Breast epithelium (tissue), 4 donors: ENCODE measurements at places on chromosomes 6 and 20. TPM values are rescaled to one million over a fixed set of nuclear protein-coding genes. Genes with fewer than 3 reads are reported as not detected.

DNA sequence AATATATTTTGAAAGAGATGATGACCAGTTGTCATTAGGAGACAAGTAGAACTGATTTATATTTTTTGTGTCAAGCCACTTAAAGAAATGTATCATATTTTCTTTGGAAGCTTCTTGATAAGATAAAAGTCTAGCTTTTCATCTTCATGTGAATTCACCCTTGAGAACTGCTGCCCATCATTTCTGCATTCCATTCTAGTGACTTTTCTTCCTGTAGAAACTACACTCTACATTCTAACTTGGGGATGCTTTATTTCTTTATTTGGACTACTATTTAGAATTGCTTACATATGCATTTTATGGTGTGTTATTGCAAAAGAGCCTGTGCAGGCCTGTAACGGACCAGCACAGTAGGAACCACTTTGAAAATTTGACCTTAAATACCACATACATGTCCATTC lies 335.0 kb upstream of the KCNQ5 start:
- H3K36me3 ChIP-seq = no peaks in the 10 kb centered on the region
- H3K27ac ChIP-seq = no peak overlapping the region
- no peak overlapping the region for H3K4me3 ChIP-seq
- H3K27me3 ChIP-seq = no peaks in the 10 kb centered on the region

Gene BTNL2
- not detected for total RNA-seq

GRCh38 chr20:35772563-35773058 lies 796 bp downstream of the PHF20 start:
- no peaks in the 10 kb centered on the region for H3K36me3 ChIP-seq
- DNase-seq = no peak
- H3K27me3 ChIP-seq = no peaks in the 10 kb centered on the region

DNA sequence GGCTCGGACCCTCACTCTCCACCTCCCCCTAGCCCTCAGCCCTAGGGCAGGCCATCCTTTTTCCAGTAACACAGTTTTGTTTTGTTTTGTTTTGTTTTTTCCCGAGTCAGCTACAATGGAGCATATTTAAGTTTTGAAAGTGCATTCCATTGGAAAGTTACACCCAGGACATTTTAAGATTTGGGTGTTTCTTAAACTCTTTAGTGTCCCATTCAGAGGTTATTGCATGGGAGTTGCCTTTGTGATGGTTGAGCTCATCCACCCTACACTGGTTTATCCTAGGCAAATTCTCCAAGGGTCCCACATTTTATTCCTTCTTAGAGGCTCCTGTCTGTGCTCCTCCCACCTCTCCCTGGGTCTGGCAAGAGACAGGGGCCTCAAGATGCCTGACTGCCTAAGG lies 58.9 kb downstream of the THBS2 start:
- H3K4me3 ChIP-seq = no peak overlapping the region
- peak overlapping the region; percentile 12 for H3K27ac ChIP-seq
- no peaks in the 10 kb centered on the region for H3K36me3 ChIP-seq
- no peaks in the 10 kb centered on the region for H3K4me1 ChIP-seq
- no peaks in the 10 kb centered on the region for H3K27me3 ChIP-seq

DNA sequence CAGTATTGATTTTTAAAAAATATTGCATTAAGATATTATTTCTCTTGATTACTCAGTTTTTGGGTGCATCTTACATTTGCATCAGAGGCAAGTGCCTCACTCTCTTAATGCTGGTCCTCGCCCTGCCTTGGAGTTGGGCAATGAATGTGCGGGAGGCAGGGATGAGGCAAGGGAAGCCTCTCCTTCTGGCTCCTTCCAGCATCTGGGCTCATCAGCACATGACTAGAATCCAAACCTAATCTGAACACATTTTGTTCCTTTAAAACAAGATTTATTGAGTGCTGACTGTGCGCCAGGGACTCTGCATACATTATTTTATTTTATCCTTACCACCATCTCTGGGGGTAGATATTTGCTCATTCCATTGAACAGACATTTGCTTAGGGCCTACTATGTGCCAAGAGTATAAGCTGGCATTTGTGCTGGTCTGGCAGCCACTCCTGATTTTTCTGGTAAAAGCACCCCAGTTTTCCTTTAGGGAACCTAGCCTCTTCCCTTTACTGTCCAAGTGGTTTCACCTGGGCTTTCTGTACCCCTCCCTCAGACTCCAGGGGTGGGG lies 71.9 kb upstream of the ZNFX1 start:
- H3K27ac ChIP-seq = no peak overlapping the region
- no peaks in the 10 kb centered on the region for H3K4me1 ChIP-seq
- H3K4me3 ChIP-seq = no peak overlapping the region
- H3K36me3 ChIP-seq = no peaks in the 10 kb centered on the region

- no peaks in the 10 kb centered on the region for H3K36me3 ChIP-seq
- no peak for DNase-seq
- H3K27ac ChIP-seq = no peak overlapping the region
- no peak overlapping the region for H3K4me3 ChIP-seq
- no peaks in the 10 kb centered on the region for H3K4me1 ChIP-seq
These were observed 54.8 kb downstream of the OPN5 start for GRCh38 chr6:47836639-47837038.

GRCh38 chr20:57714409-57715267 lies 4.8 kb upstream of the PMEPA1 start:
- H3K27ac ChIP-seq = no peak overlapping the region
- no peaks in the 10 kb centered on the region for H3K36me3 ChIP-seq
- DNase-seq = no peak
- H3K27me3 ChIP-seq = no peaks in the 10 kb centered on the region
- H3K4me3 ChIP-seq = no peak overlapping the region
- H3K4me1 ChIP-seq = no peaks in the 10 kb centered on the region

Gene BPIFB1
- total RNA-seq = not detected
